Thyroid gland (tissue), 4 donors: ENCODE measurements at places on chromosomes 3 and 15. TPM values are rescaled to one million over a fixed set of nuclear protein-coding genes. Genes with fewer than 3 reads are reported as not detected.

GRCh38 chr3:117285737-117286136 lies 576.2 kb downstream of the TUSC7 start:
- DNase-seq = no peak

- DNase-seq = no peak
These were observed 66.6 kb upstream of the RAP2B start for GRCh38 chr3:153095441-153095840.

- no peak for DNase-seq
These were observed 5.0 kb downstream of the MYO5A start for GRCh38 chr15:52523647-52524046.

GRCh38 chr15:92930776-92931175 lies 30.7 kb downstream of the CHD2 start:
- no peak for DNase-seq

DNA sequence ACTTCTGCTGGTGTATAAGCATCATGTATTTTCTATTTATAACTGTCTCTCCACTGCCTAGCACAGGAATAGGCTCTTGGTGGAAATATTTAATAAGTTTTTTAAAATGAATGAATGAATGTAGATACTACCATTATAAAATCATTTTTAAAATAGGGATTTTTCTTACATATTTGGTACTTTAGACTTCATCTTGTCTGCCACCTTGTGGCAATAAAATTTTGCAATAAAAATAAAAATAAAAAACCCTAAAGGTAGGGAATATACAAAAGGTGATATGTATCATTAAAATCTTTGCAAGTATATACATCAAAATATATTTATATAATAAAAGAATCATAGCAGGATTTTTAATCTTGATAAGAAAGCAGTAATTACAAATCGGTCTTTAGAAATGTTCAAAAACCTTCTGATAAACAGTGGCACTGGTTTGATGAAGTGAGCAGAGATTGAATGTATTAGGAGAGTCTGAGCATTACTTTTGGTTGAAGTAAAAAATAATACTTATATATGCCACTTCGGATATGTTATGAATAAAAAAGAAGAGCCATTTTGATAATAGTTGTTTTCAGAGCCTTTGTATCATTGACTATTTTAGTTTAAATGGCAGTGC lies 95.2 kb downstream of the SPATA16 start:
- no peak for DNase-seq

CPNE9 gene
- not detected for total RNA-seq

- DNase-seq = no peak
These were observed 9.1 kb downstream of the EPHA3 start for GRCh38 chr3:89116476-89116875.

RCCD1 gene
- total RNA-seq = 15.2 TPM

DNA sequence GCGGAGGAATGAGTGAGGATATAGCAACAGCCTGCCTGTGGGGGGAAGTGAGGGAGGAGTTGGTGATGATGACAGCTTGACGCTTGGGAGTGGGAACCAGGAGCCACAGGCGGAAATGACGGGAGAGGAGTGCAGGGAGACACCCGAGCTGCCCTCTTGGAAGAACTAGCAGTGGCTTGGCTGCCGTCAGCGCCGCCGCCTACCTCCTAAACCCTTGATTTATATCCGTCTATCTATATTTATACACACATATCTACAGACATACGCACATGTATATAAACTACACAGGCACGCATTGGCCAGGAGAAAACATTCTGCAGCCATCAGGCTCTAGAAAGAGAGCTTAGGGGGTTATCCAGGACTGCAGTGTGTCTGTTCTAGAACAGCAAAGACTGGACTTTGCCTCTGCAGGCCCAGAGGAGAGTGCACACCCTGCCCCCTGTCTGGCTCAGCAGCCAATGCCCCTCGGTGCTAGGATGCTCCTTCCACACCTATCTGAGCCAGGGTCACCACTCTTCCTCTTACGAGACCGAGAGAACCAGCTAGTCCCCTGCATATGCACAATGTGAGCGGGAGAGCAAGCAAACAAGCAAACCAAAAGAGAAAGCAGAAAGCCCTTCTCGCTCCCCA lies 45.3 kb upstream of the MAGEF1 start:
- DNase-seq = peak; percentile 11

DNA sequence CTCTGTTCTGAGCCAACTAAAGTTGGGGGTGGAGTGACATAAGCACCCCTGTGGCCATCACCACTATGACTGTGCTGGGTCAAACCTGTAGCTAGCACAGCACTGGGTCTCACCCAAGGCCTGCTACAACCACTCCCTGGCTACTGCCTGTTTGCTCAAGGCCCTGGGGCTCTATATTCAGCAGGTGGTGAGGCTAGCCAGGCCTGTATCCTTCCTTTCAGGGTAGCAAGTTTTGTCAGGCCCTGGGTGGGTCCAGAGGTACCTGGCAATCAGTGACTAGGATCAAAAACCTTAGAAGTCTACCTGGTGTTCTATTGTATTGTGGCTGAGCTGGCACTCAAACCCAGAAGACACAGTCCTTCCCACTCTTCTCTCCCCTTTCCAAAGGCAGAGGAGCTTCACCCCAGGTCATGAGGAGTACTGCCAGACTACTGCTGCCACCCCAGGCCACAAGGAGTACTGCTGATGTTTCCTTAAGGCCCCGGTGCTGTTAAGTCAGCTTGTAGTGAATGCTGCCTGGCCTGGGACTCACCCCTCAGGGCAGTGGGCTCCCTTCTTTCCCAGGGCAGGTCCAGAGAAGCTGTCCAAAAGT lies 170.8 kb downstream of the IGSF11 start:
- DNase-seq = no peak

DNA sequence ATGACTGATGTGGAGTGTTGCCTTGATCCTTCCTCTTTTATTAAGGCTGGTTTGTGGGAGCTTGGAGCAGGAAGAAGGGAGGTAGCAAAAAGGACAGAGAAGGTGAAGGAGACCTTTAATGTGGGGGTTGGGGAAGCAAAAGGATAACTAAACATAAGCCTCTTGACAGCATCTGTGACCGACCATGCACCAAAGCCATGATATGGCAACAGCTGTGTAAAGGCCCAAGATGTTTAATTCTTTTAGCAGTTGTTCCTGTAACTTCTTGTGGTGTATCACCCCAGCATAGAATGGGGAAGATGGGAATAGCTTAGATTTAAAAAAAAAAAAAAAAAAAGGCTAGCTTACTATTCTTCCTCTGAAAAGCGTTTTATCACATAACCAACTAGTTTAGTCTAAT lies 194.7 kb downstream of the KLHL25 start:
- no peak for DNase-seq

DNA sequence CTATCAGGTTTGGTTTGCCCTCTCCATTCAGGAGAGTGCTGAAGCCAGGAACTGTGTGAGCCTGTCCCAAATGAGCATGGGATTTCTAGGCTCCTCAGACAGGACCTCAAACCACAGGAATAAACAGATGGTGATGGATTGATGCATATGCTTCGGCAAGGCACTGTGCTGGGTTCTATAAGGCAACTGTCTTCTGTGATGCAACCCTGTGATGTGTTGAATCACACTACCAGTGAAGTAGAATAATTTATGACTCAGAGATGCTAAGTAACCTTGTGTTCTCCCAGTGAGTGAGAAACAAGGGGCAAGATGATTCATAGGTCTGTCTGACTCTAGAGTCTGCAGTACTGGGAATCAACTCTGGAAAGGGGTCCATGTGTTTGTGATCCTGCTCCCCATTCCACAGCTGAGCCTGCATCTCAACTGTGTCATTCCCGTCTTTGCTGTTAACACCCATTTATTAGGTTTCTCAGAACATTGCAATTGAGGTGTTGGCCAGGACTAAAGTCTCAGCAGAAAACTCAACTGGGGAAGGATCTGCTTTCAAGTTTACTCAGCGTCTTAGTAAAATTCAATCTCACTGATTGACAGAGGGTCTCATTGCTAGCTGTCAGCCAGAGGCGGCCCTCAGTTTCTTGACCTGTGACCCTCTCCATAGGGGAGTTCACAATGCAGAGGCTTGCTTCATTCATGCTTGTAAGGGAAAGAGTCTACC lies 510.1 kb upstream of the CFAP20DC start:
- no peak for DNase-seq

XCR1 gene
- total RNA-seq = not detected

- no peak for DNase-seq
These were observed 13.1 kb upstream of the GCNT3 start for GRCh38 chr15:59598461-59598860.

DNA sequence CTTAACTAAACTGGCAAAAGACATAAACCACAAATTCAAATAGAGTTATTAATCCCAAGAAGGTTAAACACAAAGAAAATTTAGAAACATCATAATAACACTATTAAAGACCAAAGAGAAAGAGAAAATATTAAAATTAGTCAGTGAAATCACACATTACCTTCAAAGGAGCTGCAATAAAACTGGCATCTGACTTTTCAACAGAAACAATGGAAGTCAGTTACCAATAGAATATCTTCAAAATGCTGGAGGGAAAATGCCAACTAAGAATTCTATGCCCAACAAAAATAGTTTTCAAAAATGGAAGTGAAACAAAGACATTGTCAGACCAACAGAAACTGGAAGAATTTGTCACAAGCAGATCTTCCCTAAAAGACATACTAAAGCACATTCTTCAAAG lies 68.7 kb upstream of the RNF7 start:
- no peak for DNase-seq

DUOX1 gene
- total RNA-seq = 267 TPM

DNA sequence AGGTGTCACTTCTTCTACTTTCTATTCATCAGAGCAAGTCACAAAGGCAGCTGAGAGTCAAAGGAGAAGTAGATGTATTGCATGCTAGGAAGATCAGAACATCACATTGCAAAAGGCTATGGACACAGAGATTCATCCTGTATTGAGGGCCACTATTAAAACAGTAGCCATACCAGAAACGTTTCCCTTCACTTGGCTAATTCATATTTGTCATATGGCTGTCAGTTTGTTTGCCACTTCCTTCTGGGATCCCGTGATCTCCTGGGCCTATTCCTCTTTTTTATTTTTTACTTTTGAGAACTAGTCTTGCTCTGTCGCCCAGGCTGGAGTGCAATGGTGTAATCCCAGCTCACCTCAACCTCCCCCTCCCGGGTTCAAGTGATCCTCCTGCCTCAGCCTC lies 184.0 kb upstream of the SATB1 start:
- DNase-seq = no peak

EAF2 gene
- 2.6 TPM for total RNA-seq

GRCh38 chr15:49887659-49888322 lies 231.2 kb downstream of the ATP8B4 start:
- DNase-seq = no peak

DNA sequence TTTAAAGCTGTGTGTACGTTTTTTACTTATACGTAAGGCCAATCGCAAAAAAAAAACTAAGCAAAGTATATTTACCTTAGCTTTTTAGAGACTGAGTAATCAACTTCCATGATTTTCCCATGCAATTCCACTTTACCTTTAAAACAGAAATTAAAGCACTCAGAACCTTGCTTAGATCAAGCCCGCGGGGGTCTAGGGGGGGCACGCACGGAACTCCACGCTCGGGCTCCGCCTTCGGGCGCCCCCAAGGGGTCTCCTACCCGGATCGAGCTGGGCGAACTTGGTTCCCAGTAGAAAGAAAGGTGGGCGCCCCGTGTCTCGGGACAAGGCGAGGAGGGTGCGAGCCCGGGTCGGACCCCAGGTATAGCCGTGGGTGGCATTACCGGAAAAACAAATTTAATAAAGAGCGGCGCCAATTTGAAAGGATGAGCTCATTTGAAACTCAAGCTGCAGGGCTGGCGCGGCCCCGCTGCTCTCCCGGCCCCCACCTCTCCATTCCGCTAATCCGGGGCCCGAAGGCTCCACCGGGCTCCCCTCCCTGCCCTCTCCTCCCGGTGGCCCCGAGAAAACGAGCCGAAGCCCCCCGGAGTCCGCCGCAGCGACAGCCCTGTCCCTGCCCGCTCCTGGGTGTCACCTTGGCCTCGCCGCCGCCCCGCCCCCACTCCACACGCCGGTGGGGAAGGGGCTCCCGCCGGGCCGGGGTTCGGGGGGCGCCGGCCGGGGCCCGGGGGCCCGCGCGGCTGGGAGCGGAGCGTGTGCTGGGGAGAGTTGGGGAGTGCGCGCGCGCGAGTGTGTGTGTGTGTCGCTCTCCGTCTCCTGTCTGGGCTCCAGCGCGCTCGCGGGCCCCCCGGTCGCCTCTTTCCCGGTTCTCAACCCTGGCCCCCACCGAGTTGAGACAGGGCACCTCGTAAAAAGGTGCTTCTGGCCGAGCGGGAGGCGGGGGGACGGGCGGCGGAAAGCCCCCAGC lies 1.5 kb downstream of the IGF2BP2 start:
- DNase-seq = peak; percentile 61

GRCh38 chr15:29226436-29227208 lies 43.0 kb downstream of the NSMCE3 start:
- no peak for DNase-seq

CCDC12 gene
- 51.3 TPM for total RNA-seq

DNA sequence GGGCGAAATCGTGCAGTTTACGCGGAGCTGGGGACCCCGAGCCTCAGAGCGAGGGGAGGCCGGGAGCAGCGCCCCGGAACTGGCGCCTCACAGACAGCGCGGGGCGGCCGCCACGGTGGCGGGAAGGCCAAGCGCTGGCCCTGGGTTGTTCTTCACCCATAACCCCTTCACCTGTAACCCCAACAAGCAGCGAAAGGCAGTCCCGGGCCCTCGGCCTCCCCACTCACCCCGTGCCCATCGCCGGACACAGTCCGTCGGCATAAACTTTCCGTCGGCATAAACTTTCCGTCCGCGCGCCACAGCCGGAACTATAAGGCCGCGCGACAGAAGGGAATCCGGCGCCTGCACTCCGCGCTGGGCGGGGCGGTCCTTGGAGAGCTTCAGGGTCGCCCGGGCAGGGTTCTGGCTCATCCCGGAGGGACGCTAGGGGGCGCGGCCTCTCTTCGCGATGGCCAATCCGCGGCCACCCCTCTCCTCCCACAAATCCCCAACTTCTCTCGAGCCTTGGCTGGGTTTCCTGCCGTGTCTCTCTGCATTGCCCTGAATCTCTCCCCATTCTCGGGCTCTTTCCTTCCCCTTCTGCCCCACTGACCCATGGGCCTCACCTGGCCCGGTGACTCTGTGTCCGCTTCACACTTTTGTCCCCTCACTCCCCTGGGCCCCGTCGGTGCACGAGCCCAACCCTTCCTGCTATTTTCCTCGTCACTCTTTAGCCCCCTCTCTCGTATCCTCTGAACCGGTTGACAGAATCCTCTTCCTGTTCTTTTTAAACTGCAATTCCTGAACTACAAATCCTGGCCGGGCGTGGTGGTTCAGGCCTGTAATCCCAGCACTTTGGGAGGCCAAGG lies at the start of gene INTS14:
INTS14 (minus strand) TSS at position 261 of the 848 bp plus-strand sequence. CDS start 3,751 bp downstream, outside the sequence.
- peak; percentile 99 for DNase-seq

GRCh38 chr3:56484525-56485032 lies 16.3 kb upstream of the ERC2 start:
- no peak for DNase-seq

GRCh38 chr15:28271697-28272260 lies 50.2 kb downstream of the HERC2 start:
- peak; percentile 58 for DNase-seq

- no peak for DNase-seq
These were observed 117.5 kb downstream of the CMSS1 start for GRCh38 chr3:99934975-99935797.
